ENCODE measurements at places on chromosomes 11 and 22.

GRCh38 chr22:46322711-46323110, 12.8 kb upstream of the TRMU start:
- no peak for DNase-seq

DNA sequence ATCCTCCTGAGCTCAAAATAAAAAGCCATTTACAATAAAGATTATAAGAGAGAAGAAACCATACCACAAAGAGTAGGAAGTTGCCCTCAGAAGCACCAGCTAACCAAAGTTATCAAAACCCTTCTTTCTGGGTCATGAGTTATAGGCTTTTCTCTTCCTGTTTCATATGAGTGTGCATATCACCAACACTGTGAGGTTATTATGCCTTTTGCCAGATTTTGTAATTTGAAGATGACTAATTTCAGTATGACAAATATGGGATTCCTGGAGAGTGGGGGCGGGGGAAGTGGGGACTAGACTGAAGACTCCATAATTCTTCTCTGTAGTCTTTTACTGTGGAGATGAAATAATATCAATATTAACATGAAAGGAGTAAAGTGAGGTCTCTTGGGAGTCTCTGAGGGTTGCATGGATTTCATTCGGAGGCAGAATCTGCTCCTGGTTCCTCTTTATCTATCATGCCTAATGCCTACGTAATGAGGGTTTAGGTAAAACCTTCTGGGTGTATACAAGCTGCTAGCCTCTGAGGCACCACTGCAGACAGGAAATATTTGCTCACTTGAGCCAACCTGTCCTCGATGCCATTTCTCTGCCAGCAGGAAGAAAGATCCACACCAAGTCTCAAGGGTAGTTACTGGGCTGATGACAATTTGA, 2.1 kb downstream of the LPXN start:
- DNase-seq, result peak; percentile 72

DNA sequence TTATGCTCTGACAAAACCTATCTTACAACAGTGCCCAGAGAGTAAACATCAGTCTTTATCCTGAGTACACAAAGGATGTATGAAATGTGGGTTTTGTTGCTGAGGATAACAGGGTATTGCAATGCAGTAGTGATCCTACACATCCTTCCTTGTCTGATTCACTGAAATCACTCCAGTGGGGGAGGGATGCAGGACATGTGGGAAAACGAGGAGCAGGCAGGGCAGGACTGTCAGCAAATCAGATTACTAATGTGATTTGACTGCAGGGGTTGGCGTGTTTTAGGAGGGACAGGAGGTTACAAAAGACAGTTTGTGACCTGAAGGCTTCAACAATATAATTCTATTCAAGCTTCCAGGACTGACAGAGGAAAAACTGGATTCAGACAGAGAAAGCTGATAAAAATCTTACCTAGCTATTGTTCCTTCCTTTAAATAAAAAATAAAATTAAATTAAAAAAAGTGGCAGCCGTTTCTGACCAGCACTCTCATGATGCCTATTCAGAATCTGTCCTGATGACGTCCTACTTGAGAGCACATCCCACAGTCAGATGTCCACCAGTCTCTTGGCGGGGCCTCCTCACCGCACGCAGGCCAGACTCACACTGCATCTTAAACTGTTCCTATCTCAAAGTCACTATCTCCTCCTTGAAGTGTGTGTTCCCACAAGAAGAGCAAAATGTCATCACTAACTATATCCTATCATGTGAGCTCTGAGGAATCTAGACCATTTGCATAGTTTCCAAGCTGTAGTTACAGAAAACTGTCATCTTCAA, 50.6 kb upstream of the MN1 start:
- DNase-seq, result peak; percentile 38

DNA sequence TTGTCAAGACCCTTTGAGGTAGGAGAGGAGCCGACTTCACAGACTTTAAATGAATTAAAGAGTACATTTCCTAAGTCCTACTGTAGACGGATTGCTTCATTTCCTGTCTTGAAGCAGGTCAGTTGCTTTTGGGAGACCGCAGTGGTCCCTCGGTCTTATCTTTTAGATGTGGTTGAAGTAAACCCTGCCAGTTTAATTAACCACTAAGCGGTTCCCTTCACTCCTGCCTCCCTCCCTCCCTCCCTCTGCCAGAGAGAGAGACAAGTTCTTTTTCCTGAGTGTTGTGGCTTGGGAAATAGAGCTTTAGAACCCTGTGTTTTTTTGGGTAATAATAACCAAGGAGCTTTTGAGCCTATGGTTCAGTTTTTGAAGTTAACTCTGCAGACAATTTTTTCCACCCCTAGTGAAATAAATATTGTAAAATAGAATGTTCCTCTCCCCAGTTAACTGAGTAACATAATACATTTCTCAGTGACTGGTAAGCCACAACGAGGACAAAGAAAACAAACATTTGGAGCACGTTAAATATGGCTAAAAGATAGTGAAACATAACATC, 147.5 kb downstream of the LDLRAD3 start:
- no peak for DNase-seq

DNA sequence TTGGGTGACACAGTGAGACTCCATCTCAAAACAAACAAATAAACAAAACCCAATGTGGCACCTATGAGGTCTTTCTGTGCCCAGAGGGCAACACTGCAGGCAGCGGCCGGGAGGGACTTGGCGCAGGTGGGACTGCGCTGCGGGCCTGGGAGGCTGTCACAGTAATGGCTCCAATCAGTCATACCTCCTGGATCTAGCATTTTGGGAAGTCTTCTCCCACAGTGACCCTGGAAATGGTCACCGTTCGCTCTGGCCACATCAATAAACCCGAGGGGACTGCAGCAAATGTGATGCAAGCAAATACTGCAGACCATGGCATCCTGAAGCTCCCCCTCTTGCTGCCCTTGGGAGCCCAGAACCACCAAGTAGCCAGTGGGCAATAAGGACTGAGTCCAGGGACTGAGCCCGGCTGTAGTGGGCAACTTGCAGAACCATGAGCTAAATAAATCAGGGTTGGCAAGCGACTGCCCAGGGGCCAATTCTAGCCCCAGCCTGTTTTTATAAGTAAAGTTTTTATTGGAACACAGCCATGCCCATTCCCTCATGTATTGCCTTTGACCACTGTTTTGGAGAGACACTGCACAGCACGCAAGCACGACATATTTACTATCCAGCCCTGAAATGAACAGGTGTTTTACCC, 15.4 kb downstream of the SHANK2 start:
- no peak for DNase-seq

GRCh38 chr11:57668434-57668782, 494 bp downstream of the ZDHHC5 start:
- peak; percentile 31 for DNase-seq

DNA sequence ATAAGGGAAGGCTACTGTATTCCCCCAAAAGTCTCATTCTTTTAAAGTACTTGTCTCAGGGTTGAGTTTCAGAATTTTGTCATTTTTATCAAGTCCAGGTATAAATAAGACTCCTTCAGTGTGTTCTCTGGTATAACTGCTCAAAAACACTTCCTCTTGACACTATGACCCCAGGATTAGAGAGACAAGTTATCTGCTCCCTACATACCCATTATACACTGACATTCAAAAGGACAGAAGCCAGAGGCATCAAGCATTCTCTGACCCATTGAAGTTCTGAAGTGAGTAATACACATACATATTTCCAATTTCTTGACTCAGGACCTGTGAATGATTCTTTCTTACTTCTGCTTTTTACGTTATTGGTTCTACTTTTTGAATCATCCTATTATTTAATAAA, 447.8 kb upstream of the CNTN5 start:
- DNase-seq, result no peak

GRCh38 chr22:19525666-19526065, 1.5 kb upstream of the CLDN5 start:
- DNase-seq, result no peak

- DNase-seq, result peak; percentile 54
Observed at GRCh38 chr22:37187552-37187890, 526 bp downstream of the C1QTNF6 start.

GRCh38 chr11:66470015-66470414, 3.3 kb downstream of the PELI3 start:
- DNase-seq, result no peak

DNA sequence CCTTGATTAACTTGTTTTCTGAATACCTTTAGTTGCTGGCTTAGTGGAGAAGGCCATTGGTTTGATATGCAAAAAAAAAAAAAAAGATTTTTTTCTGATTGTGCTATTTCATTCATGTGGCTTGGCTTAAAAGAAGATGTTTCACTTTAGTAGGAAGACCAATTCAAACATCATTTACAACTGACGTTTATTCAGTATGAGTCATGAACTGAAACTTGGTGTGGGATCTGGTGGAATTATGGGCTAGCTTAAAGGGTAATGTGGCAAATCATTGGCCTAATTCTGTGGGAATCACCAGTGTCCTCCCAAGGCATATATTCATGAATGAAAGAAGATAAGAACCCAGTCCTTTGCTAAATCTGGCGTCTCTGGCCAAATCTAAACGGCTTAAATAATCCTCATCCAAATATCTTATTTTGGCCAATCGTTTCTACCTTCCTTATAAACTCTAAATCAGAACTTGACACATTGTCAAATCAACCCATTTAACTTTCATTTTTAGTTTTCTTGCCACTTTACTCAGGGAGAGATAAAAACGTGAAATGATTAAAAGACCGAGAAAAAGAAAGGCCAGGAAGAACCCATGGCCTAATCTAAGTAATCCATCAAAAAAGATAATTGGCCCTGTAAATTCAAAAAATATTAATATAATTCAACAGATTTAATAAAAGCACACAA, 77.0 kb downstream of the DDIAS start:
- peak; percentile 65 for DNase-seq

GRCh38 chr11:8085011-8085645, 4.1 kb downstream of the TUB start:
- no peak for DNase-seq

DNA sequence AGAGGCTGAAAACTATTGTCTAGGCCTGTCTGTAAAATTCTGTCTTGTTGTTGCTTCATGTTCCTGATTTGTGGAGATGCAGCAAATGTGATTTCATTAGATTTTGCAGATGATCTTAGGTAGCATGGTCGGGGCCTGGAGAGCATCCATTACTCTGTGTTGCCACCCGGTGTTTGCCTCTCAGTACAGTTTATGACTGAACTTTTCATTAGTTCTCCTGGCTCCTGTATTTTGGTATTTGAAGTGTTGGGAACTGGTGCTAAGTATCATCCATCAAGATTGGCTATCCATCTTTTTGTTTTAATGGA, 7.7 kb downstream of the YWHAH start:
- no peak for DNase-seq
